ENCODE measurements at places on chromosomes 2 and 18.

GRCh38 chr2:167293172-167293781 lies 405.0 kb downstream of the XIRP2 start:
- no peak for DNase-seq

DNA sequence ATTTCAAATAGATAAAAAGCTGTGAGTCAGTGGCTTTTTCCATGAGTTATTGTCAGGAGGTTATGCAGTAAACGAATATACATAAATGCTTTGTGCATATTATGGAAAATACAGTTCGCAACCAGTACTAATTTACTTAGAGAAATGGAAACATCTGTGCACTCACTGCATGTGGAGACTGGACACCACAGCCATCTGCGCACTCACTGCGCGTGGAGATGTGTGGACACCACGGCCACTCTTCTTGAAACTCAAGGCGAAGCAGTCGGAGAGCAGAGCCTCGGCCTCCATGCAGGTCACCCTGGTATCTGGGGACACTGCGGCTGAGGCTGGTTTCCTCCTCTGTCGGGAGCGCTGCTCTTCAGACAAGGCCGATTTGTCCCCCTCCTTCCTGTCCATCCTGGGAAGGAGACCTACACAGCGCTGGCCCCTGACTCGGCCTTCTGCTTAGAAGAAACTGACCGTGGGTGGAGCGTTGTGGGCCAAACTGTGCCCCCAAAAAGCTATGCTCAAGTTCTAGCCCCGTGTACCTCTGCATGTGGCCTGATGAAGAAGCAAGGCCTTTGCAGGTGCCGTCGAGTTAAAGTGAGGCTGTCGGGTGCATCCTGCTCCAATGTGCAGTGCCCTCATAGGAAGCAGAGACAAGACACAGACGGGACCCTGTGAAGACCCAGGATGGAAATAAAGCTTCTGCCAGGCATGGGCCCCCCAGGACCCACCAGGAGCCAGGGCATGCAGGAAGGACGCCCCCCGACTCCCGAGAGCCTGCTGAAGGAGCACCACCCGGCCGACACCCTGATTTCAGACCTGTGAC lies 88.0 kb downstream of the TPO start:
- no peak for DNase-seq

DNA sequence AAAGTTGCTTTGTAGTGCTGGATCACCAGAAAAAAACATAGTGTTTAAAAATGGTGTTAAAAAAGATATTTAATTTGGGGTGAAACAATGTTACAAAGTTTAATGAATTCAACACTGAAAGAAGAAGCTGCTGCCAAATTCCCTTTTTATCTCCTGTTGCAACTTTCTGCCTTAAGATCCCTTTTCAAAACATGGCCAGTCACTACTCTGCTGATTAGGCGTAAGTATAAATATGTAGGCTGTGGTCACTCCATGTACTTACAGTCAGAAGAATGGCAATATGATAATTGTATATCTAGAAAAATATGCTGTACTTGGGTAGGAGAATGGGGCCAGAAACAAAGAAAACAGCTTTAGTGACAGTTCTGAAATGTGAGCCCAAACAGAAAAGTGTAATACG lies 123.5 kb upstream of the ZBTB14 start:
- no peak for DNase-seq

DNA sequence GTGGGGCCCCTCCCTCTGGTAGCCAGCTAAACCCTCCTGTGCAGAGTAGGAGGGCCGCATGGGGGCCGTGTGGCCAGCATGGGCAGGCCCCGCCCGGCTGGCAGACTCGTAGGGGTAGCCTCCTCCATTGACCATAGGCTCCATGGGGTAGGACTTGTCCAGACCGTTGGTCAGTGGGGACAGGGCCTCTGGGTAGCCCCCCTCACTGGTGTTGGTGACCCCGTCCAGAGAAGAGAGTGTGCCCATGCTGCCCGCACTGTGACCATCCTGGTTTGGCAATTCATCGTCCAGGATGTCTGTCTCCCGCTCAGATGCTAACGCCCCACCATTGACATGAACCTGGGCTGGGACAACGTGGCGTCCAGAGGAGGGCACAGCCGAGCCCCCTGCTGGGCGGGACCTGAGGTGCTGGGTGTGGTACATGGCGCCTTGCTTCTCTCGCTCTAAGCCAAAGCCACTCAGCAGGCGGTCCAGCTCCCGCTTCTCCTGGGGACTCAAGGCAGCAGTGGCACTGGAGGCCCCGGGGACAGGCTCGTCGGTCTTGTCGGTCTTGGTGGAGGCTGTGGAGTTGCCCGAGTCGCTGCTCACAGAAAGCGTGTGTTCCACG lies 154.3 kb downstream of the TNS1 start:
- DNase-seq = no peak

DNA sequence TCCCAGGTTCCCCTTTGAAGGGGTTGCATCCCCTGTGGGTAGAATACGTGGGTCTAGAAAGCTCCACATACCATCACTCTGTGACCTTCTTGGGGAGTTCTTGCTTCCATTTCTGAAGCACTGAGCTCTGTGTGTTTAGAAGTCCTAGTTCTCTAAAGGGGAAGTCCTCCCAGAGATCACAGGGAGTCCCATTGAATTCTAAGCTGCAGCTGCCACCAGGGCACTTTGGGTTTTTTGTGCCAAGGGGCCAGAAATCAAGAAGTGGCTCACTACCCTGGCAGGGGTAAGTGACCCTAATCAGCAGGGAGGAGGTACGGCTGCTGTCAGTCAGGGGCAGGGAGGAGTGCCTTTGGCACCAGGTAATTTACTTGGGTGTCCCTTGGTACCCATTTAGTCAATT lies 70.9 kb downstream of the EHD3 start:
- DNase-seq = no peak

- no peak for DNase-seq
Measured at GRCh38 chr18:68803356-68803755, 5.5 kb downstream of the CCDC102B start.

GRCh38 chr2:191976436-191976835 lies 129.5 kb upstream of the CAVIN2 start:
- DNase-seq = no peak

DNA sequence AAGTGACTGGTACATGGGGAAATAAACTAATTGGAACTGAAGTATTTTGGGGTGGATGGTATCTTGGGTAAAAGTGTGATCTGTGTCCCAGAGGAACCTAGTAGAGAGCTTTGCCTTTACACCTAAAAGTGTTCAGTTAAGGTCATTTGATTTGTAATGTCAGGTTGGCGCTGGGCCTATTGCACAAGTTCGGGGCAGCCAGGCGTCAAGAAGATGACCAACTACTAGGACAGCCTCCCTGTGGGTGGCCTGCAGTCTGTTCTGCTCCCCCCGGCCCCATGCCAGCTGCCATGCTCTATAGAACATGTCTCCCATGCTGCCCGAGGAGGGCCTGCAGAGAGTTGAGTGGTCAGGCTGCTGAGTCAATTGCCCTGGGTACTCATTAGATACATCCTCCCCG lies 10.1 kb downstream of the RRM2 start:
- DNase-seq = no peak

- no peak for DNase-seq
Measured at GRCh38 chr2:85786444-85786843, 32.7 kb downstream of the ATOH8 start.

GRCh38 chr2:111691164-111691875 lies 192.7 kb downstream of the ANAPC1 start:
- DNase-seq = no peak

GRCh38 chr2:134199123-134199522 lies 54.7 kb upstream of the MGAT5 start:
- DNase-seq = no peak

GRCh38 chr2:207219676-207220501 lies 54.1 kb upstream of the KLF7 start:
- DNase-seq = no peak

GRCh38 chr18:59516356-59517155 lies 157.5 kb upstream of the LMAN1 start:
- no peak for DNase-seq

DNA sequence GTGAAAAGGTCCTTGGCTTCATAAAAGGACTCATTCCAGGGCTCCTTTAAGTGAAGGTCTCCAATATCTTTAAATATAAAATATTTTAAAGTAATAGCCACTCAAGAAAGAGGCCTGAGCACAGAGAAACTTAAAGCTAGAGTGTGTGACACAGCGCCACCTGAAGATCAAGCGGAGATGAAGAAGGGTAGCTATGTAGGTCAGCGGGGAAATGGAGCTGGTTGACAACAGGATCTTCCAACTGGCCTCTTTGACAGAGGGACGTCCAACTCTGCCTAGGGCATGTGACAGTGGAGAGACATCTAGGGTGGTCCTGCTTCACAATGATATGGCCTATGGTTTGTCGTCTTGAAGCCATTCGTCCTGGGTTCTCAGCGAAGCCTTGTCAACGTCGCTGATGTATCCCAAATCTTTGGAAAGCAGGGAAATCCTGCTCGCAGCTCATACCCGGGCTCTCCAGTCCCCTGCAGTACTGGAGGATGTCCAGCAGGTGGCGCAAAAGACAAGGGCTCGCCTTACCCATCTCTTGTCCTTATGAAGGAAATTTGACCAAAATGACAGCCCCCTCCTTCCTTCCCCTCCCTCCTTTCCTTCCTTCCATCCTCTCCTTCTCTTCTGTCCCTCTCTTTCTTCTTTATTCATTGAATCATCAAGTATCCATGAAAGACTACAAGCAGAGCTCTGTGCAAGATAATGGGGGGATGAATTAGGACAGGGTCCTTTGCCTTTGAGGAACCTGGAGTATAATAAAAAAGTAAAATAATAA lies 59.6 kb downstream of the LONRF2 start:
- peak; percentile 52 for DNase-seq

DNA sequence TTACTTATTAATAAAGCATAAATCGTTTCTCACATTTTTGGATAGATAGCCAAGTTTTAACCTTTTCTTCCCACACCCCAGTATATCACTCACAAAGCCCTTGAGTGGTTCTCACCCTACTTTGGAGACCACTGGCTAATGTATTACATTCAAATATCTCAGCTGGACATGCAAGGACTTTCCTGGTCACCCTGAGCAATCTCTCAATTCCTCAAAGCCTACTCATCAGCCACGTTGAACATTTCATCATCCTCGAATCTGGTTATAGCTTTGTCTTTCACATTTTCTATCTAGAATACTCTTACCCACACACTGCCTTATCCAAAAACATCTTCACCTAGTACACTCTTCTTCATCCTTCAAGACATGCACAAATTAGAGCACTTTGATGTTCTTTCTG lies 71.1 kb upstream of the MAPRE2 start:
- DNase-seq = no peak

- DNase-seq = no peak
Measured at GRCh38 chr2:158482594-158482993, 25.8 kb downstream of the PKP4 start.

DNA sequence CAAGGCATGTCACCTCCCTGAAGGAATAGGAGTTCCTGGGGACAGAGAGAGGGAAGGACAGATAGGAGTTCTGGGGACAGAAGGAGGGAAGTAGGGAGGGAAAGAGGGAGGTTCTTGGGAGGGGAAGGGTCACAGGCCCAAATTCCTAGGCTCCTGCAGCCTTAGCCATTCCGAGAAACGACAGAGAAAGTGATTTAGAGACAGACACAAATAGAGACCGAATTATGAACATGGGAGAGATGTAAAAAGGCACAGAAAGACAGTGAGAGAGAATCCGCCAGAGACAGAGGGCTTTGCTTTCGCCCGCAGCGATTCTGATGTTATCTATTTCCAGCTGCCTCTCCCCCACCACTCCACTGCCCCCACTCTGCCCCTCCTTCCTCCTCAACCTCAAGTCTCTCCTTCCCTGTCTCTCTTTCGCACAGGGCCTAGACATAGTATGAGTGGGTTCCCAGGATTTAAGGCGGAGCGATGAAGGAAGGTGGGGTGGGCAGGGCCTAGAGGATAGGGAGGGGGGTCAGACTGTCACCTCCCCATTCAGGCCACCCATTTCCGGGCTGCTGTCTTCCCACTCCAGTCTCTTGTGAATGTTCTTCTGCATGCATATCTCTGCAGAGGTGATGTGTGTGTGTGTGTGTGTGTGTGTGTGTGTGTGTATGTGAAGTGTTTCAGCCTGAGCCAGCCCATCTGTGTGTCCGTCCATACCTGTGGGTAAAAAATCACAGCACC lies 3.3 kb upstream of the WNT6 start:
- no peak for DNase-seq
